ENCODE measurements at places on chromosomes 4 and X.

- no peak for DNase-seq
These were observed 25.0 kb upstream of the UGT2B7 start for GRCh38 chr4:69071286-69071685.

GRCh38 chr4:106195435-106195950 lies 120.5 kb downstream of the TBCK start:
- DNase-seq = no peak

- no peak for DNase-seq
These were observed 107.0 kb downstream of the CT47B1 start for GRCh38 chrX:120768681-120769080.

GRCh38 chr4:83356899-83357661 lies 22.4 kb upstream of the HPSE start:
- no peak for DNase-seq

- DNase-seq = no peak
These were observed 17.7 kb downstream of the IL15 start for GRCh38 chr4:141654098-141654497.

GRCh38 chrX:123959281-123960063 lies 2.0 kb upstream of the STAG2 start:
- DNase-seq = no peak

DNA sequence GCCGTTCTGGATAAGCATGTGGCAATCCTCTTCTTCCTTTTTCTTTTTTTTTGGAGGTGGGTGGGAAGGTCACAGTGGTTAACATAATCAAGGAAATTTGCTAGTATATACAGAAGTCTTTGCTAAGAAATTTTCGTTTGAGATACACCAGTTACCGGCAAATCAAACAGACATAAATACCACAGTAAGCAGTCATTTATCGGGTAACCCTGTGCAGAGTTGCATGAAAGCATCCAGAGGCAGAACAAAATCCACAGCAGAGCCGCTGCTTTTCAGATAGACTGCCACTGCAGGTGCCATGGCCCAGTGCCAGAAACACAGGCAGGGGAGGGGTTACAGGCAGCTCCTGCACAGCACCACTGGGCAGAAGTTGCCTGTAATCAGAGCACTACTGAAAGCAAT lies 179.1 kb upstream of the MAB21L2 start:
- peak; percentile 80 for DNase-seq

- no peak for DNase-seq
These were observed 229.2 kb upstream of the AFF2 start for GRCh38 chrX:148271263-148271662.

- DNase-seq = peak; percentile 24
These were observed 30.0 kb upstream of the JADE3 start for GRCh38 chrX:46882266-46882665.

GRCh38 chrX:112841114-112841819 lies 636 bp upstream of the AMOT start:
- DNase-seq = peak; percentile 82

DNA sequence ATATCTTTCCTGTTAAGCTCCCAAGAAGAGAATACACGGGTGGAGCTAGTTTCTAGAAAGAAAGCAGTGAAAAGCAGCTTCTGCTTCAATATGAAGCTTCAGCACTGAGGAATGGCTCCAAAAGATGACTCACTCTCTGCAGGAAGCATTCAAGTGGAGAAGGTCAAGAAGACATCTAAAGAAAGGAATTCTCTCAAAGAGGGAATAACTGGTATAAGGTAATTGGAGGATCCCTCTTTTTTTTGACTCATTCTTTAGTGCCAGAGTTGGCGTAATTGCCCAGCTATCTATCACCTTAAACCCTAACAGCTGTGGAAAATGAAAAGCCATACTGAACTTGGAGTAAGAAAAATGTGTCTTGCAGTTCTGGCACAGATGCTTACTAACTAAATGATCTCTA lies 3.5 kb downstream of the EDA2R start:
- DNase-seq = no peak

DNA sequence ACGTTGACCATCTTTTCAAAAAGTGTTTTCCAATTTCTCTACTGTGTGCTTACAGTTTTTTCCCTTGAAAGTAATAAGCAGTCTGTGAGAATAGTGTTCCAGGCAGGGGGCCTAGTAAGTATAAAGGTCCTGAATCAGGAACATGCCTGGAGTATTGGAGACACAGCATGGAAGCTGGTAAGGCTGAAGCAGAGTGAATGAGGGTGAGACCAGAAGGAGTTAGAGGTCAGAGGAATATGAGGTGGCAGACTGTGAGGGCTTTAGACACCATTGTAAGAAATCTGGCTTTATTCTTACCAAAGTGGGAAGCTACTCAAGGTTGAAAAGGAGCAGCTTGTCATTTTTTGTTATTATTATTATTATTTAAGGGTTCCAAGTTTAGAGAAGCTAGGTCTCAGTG lies 107.4 kb downstream of the CT47B1 start:
- no peak for DNase-seq

DNA sequence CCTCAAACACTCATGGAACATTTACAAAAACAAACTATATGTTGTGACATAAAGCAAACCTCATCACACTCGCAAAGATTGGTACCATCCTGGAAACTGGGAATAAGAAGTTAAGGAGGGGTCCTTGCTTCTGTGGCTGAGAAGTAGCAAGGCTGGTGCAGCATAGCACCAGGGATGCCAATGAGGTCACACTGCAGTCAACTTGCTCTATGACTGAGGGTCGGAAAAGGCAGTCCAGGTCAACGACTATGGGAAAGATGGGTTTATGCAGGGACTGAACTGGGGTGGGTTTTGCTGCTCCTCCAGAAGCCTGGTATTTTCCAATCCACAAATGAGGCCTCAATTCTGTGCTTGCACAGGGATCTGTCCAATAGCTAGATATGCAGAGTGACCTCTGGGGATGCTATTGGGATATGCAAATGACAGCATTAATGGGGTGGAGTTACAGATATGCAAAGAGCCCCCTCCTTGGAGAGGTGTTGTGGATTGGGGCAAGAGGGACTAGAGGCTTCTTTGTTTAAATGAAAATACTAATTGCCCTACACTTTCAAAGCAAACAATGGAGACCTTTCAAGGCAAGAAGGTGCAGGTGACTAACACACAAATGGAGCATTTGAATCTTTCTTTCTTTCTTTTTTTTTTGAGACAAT lies 7.2 kb upstream of the IL13RA1 start:
- DNase-seq = no peak

DNA sequence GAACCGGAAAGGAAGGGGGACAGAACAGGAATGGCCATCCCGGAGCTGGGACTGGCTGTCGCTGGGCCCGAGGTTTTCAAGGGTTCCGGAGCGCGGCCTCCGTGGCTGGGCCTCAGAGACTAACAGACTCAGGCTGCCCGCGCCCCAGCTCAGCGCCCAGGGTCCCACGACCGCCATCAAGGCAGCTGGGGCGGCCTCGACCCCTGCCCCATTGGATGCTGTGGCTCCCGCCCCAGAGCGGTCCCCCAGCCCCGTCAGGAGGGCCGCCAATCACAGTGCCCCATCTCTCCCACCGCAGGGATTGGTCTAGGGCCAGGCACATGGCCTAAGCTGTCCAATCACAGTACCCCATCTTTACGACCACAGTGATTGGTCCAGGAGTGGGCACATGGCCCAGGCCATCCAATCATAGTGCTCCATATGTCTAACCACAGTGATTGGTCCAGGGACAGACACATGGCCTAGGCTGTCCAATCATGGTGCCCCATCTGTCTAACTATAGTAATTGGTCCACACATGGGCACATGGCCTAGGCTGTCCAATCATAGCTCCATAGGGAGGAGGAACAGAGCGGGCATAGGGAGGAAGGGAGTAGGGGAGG lies 105.3 kb upstream of the NKX1-1 start:
- peak; percentile 56 for DNase-seq

DNA sequence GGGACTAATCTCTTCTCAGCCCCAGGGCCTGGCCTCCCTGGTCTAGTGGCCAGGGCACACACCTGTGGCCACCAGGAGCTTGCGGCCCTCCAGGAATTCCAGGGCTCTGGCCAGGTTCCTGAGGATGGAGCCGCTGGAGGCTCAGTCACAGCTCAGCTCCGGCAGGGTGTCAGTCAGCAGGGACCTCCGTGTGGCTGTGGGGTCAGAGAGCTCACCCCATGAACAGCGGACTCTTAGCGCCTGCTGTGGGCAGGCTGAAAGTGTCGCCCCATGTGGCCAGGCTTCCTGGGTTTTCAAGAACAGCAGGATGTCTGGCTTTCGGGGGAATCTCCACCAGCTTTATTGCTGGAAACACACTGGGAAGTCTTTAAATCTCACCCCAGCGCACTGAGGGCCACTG lies 19.3 kb upstream of the SH3TC1 start:
- DNase-seq = no peak

- no peak for DNase-seq
These were observed 168.8 kb downstream of the CDS1 start for GRCh38 chr4:84751707-84752106.

- DNase-seq = peak; percentile 16
These were observed 80.3 kb upstream of the LSM6 start for GRCh38 chr4:146095091-146095690.

DNA sequence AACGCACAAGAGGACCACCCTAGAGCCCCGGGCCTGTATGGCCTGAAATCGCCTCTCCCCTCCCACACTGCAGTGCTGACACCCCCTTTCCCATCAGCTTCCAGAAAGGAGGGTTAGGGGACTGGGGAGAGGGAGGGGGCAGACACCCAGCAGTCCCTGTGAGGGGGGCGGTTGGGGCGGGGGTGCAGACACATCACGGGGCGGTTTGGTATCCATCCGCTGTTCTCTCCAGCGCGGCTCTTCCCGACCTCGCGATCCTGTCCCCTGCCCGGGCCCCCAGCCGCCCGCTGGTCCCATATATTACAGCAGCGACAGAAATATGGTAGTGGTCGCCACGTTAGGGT lies 404 bp upstream of the GPRASP2 start:
- DNase-seq = no peak

- DNase-seq = no peak
These were observed 85.0 kb downstream of the NFKB1 start for GRCh38 chr4:102586002-102586643.

DNA sequence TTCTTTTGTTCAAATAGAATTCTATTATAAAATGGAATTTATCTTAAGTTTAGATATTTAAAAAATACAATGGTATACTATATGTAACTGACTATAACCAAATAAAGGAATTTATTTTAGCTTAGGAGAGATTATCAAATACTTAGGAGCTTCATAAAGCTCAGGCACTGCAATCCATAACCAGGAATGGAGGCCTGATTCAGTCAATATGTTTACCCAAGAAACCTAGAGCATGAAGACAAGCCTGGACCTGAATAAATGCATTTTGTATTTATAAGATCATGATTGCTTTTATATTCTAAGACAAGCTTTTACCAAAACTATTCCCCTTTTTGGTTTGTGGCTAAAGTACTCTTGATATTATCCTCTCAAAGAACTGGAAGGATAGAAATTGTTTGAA lies 742.6 kb downstream of the FAT4 start:
- no peak for DNase-seq

DNA sequence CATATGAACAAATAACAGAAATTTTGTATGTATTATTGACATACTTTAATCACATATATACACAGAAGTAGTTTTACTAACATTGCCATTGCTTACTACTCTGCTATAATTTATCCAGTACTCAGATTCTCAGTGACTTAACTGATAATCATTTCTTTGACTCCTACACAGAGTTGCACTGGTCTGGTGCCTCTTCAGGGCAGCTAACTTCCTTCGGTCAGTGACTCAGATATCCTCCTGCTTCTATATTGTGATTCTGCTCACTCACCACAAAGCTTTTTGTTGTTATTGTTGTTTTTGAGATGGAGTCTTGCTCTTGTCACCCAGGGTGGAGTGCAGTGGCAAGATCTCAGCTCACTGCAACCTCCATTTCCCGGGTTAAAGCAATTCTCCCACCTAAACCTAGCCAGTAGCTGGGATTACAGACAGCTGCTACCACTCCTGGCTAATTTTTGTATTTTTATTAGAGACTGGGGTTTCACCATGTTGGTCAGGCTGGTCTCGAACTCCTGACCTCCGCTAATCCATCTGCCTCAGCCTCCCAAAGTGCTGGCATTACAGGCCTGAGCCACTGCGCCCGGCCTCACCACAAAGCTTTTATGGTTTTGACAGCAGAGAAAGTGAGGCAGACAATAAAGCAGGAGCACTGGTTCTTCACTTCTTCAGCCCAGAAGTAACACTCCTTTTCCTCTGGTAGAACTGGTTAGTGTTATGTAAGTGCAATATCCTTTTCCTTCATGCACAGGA lies 499.3 kb downstream of the EPHA5 start:
- DNase-seq = no peak

- DNase-seq = no peak
These were observed 64.8 kb downstream of the PLS3 start for GRCh38 chrX:115625572-115626301.

DNA sequence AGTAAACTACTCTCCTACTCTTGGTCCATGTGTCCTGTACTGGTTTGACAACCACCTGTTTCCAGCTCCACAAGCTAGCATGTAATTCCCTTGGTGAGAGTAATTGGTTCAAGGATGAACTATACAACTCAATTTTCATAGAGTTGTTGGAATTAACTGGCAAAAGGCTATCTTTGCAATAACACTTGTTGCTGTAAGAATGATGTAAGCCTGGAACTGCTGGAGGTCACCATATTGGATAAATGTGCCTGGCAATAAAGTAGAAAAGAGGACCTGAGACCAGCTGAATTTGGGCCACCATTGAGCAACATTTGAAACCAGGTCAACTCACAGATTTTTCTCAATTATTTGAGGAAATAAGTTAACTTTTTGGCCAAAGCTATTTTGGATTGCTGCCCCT lies 175.5 kb downstream of the CAMK2D start:
- DNase-seq = no peak

DNA sequence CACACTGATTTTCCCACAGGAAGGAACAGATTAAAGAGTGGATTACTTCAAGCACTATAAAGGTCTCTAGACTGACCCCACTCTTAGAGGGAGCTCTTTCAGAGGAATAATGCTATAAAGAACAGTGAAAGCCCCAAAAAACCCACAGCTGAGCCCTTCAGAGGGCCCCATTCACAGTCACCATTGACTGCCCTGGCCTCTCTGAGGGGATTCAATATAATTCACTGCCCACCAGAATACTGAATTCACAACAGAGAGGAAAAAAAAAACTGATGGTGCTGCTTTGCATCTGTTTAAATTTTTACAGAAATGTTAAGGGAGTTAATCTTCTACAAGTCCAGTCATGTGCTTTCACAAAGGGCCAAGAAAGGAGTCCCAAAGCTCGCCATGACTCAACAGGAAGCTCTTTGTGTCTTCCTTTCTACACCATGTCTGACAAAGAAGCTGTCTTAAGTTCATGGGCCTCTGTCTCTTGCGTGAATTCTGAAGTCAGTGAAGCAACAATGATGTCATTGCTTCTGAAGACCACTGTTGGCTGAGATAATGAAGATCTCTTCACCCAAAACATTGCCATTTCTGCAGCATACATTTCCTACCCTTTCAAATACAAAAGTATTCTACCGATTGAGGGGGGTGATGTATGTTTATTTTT lies 174.9 kb downstream of the ADAMTS3 start:
- DNase-seq = no peak

Data from NCI-H2171 treated with DMSO at 0.1 percent for 48 hours (cell line).